Non-pigmented ciliary epithelial cell (primary cell): ENCODE measurements at places on chromosomes 3 and 15.

DNA sequence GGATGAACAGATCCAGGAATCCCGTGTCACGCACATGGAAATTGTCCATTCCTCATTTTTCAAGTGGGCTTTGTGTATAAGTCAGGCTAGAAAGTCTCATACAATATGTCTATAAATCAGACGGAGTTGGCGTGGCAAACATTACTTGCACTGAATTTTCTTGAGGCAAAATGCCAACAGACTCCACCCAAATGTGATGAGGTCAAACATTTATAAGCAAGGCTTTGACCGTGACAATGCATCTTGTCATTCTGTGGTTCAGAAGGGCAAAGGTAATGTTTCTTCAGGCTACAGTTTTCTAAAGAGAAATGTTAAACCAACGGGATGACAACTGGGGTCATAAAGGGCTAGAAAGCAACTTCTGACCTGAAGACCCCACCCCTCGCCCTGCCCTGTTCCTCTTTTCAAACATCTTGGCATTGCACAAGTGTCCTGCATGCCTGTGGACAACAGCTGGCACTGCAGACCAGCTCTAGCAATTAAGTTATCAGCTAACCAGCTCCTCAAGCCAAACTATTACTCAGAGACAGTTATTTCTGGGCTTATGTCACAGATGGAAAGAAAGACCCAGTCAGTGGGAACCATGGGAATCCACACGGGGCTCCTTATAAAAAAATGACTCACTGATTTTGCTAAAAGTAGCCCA lies 36.5 kb upstream of the SPTBN5 start:
- DNase-seq: peak; percentile 85

DNA sequence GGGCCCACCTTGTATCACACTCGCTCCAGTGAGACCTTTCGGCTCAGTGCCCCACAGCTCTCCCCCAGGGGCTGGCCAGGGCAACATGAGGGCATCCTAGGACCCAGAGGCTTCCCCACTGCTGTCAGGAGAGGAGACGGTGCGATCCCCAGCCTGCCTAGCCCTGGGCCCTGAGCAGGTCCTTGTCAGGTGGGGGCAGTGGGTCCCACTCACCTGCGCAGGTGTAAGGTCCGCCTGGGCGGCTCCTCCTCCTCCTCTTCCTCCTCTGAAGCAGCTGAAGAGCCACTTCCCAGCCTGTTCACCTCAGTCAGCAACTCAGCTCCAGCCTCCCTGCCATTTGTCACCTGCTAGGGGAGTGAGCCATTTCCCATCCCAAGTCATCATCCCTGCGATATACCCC lies 9.6 kb downstream of the KIF7 start:
- DNase-seq: no peak

DNA sequence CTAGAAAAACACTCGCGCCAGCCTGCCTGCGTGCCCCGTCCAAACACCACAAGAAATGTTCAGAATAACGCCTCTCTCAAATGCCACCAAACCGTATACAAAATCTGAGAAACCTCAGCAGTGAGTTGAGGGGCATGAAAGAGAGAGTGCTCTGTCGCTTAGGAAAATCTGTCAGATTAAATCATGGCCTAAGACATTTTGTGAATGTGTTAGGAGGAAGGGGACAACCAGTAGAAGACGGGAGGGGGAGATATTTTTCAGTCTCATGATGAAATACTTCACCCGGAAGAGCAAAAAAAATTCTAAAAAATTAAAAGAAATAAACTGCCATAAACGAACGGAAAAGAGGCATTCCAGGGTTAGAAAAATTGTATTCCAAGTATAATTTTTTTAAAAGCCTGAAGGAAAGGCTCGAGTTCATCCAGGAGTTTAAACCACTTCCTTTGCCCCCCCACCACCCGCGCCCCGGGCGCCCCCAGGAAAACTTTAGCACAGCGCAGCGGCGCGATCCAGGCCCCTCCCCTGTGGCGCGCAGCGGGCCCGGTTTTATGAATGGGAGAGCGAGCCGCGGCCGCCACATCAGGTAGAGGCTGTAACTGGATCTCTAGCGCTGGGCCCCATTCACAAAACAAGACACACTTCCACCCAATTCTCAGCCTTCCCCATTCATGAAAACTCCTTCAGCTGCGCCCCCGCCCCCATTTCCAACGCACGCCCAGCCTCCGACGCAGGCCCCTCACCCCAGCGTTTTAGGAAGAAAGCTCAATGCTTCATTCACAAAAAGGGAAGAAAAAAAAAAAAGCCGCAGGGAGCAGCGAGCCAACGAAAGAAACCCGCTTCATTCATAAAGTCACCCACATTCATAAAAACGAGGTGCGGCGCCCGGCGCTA lies 1.4 kb downstream of the ETV5 start:
- DNase-seq: no peak

DNA sequence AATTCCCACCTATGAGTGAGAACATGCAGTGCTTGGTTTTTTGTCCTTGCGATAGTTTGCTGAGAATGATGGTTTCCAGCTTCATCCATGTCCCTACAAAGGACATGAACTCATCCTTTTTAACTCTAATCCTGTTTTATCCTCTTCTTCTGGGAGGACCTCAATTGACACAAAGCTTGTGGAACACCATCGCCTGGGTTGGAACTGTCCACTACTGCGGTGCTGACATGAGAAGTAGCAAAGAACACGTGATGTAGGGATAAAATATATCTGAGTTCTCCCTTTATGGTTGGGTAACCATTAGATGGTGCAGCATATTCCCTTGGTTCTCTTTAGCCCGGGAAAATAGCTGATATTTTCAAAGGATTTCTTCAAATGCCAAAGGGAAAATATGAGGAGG lies 105.3 kb upstream of the TOPAZ1 start:
- DNase-seq: no peak

GRCh38 chr3:49016414-49017228 lies 1.8 kb downstream of the DALRD3 start:
- DNase-seq: no peak

- no peak for DNase-seq
Measured at GRCh38 chr15:74200871-74201419, 1.6 kb downstream of the STRA6 start.

GRCh38 chr3:184235381-184236032 lies 6.1 kb downstream of the VWA5B2 start:
- no peak for DNase-seq

DNA sequence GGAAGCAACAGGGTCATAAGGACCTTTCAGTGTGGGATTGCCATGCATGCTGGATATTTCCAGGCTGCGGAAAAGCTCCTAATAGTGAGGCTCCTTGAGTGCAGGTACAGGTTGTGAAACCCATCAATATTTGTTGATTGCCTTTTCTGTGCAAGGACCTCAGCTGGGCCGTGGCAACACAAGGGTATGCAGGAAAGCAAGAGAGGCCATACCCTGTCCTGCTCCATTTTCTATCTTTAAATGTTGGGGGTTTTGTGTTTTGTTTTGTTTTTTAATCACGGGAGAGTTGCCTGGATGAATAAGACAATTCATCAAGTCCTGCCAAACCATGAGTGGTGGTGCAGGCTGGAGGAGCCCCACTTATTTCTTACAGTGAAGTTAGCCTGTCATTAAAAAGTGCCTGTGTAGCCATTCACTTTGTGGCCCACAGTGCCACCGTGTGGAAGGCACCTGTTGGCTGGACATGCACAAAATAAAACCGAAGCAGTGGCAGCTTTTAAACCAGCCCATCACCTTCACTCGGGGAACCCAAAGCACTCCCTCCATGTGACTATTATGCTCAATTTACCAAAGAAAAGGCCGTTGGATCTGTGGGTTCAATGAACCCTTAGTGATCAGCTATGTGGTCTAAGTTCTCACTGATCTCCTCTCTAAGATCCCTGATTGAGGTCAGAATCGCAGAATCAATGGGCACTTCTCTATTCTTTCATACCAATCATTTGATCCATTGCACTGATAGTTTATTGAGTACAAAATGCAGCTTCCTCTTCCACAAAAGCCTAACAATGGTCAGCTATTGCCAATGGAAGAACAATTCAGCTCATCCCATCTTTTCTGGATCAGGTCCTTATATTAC lies 42.2 kb downstream of the CLDN18 start:
- no peak for DNase-seq

GRCh38 chr3:2819571-2819970 lies 290.6 kb downstream of the IL5RA start:
- no peak for DNase-seq

GRCh38 chr3:38473229-38473628 lies 19.5 kb downstream of the ACVR2B start:
- no peak for DNase-seq

- DNase-seq: no peak
Measured at GRCh38 chr15:90174140-90174875, 26.8 kb upstream of the SEMA4B start.

DNA sequence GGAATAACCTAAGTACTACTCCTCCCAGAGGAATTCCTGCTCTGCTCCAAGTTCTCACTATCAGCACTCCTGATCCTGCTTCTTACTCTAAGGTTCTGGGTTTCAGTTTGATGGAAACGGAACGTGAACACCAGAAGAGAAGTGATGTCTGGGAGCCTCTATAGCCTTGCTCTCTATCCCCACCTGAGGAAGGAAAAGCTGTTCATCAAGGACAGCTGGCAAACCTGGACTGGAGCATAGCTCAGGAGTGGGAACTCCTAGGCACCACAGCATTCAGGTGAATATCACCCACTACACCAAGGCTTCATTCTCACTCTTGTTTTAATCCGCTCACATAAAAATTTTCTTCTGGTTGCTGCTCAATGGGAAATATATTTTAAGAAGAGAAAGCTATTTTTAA lies 13.0 kb upstream of the CADPS start:
- DNase-seq: no peak

GRCh38 chr3:11565932-11566331 lies 77.8 kb downstream of the VGLL4 start:
- no peak for DNase-seq

- DNase-seq: no peak
Measured at GRCh38 chr15:86623236-86623635, 543.6 kb downstream of the AGBL1 start.

DNA sequence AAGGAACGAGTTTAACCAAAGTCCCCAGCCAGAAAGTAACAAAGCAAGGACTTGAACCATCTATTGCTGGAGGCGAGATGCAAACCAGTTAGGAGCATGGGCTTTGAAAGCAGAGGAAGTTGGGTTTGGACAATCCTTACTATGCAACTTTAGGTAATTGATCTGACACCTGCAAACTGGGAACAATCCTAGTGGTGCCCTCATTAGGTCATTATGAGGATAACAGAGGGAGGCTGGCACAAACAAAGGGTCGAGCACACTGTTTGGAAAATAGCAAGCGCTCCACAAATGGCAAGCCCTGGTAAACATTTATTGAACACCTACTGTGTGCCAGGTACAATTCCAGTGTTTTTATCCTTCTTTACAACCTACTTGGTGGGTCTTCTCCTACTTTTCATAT lies 45.6 kb downstream of the WNT5A start:
- no peak for DNase-seq

GRCh38 chr3:169750665-169751064 lies 14.2 kb downstream of the TERC start:
- no peak for DNase-seq

- peak; percentile 82 for DNase-seq
Measured at GRCh38 chr15:70902107-70902506, 9.5 kb downstream of the LRRC49 start.

- no peak for DNase-seq
Measured at GRCh38 chr15:59169251-59169708, 37.4 kb upstream of the LDHAL6B start.

DNA sequence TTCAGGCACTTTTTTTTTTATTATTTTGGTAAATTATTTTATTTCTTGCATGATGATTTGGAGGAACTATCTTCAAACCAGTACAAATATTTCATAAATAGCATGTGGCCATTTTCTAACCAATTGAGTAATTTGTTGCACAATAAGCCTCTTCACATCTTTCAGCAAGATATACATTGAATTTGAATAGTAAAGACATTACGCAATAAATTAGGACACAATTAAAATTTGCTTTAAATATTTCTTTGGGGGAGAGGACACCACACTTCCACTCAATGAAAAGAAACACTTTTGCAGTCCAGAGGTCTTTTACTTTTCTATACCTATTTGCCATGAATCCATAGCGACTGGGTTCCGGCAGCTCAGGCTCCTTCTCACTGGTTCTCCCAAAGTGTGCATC lies 762.6 kb upstream of the GOLIM4 start:
- no peak for DNase-seq

DNA sequence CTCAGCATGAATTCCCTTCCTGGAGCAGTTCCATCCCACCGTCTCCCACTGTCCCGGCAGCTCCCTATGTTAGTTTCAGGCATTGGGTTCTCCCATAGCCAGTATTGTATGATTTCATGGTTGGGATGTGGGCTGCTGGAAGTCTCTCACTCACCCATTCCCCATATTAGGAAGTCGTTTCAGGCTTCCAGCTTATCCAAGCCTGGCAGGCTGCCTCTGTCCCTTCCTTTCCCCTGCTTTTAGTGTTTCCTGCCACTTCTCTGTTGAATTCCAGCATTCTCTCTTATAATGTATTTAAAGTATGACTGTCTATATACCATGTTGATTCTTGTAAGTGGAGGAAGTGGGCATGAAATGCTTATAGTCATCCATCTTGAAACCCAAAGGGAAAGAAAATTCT lies 309.7 kb upstream of the RBMS3 start:
- no peak for DNase-seq

GRCh38 chr3:52144034-52144795 lies 10.0 kb downstream of the POC1A start:
- DNase-seq: peak; percentile 41

DNA sequence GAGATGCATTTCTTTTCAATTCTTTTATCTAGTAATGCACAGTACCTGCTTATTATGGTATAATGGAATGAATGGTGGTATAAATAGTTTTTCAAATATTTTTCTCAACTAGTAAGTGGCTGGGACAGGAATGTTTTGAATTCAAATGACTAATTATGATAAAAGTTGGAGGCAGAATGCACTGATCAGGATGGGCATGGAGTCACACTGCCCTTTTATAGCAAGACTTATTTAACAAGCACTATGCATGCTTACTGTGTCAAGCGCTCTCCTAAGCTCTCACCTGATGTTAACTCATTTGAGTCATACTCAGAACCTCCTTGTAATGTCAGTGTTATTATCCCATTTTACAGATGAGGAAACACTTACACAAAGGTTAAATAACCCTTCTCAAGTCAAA lies 221.8 kb downstream of the FEZF2 start:
- no peak for DNase-seq

DNA sequence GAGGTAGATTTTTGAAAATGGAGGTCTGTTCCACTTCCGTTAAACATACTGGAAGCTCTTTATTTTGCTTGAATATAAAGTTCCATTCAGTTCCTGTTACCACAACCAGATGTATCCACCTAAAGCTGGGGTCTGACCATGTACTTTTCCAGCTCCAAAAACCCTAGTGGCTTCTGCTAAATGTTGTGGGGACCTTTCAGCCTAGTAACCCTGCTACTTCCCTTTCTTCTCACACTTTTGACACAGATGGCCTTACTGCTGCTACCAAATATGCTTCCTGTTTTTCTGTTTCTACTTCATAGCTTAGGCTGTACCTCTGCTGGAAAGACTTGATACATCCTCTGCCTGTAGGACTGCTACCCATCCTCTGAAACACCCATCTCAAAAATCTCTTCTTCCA lies 87.8 kb downstream of the COL6A6 start:
- DNase-seq: no peak
